ENCODE measurements at places on chromosomes 1 and 21.

GRCh38 chr1:38950553-38950952 is 8.9 kb upstream of the RHBDL2 start:
- ATAC-seq, result no peak

GRCh38 chr1:226908913-226909312 is 31.2 kb upstream of the COQ8A start:
- no peak for ATAC-seq

- ATAC-seq, result no peak
These were observed 22.6 kb downstream of the ZBTB17 start for GRCh38 chr1:15953294-15953771.

DNA sequence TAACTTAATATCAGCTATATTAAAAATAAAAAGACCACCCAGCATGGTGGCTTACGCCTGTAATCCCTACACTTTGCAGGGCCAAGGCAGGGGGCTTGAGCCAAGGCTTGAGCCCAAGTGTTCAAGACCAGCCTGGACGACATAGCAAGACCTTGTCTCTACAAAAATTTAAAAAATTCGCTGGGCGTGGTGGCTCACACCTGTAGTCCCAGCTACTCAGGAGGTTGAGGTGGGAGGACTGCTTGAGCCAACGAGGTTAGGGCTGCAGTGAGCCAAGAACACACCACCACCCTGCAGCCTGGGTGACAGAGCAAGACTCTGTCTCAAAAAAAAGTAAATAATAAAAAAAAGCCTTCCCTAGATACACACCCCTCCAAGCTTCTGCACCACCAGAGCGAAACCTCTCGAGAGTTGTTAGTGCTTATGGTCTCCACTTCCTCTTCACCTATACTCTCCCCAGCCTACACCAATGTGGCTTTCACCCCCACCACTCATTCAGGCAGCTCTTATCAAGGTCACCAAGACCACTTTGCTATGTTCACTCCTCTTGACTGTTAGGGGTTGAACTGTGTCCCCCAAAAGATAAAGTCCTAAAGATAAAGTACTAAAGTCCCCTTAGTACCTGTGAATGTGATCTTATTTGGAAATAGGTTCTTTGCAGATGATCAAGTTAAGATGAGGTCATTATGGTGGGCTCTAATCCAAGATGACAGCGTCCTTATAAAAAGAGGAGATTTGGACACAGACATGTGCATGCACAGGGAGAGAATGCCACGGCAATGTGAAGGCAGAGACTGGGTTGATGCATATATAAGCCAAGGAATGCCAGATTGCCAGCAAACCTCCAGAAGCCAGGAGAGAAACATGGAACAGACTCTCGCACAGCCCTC is 6.8 kb upstream of the PPP1R15B start:
- no peak for ATAC-seq

Data from activated CD4-positive, CD25-positive, alpha-beta regulatory T cell treated with anti-CD3 and anti-CD28 coated beads, Interleukin-2, amount 50 U/mL, for 24 hours (primary cell).